ENCODE measurements at places on chromosomes 12 and 14.

- peak; percentile 15 for DNase-seq
Measured at GRCh38 chr12:60197589-60197988, 601.8 kb downstream of the SLC16A7 start.

DNA sequence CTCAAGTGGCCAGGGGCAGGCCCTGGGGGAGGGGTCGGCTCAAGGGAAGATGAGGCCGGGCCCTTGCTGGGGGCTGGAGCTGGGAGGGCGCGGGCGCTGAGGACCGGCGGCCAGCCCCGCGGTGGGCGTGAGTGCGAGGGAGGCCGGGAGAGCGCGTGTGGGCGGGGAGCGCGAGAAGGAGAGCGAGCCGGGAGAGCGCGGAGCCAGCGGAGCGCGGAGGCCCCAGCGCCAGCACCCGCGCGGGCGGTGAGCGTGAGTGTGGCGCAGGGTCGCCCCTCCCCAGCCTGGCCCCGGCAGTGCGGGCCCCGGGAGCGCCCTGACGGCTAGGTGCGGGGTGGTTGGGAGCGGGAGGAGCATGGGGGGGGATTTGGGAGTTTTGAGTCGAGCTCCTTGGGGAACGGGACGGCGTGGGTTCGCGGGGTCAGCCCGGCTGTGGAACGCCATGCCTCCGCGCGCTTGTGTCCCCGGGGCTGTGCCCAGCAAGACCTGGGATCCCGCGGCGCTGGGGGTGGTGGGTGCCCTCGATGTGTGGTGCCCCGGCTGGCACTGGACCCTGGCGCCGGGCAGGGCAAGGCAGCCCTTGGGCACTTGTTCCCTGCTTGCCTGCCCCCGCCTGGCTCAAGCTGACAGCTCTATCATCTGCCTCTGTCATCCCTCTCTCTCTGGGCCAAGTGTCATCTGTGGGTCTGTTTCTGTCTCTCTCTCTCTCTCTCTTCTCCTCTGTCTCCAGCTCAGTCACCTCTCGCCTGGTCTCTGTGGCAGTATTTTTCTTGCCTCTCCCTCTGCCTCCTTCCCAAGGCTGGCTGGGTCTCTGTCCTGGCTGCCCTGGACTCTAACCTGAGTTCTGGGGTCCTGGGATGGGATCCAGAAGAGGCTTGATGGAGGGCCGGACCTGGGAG lies at the start of gene LBHD2:
Gene LBHD2, plus strand, starts transcription at position 190 of the 899 bp plus-strand sequence. CDS start 1,803 bp downstream, outside the sequence.
- no peak for DNase-seq

- no peak for DNase-seq
Measured at GRCh38 chr12:32265951-32266350, 133.4 kb upstream of the FGD4 start.

- DNase-seq: no peak
Measured at GRCh38 chr12:84495711-84496110, 416.9 kb downstream of the SLC6A15 start.

GRCh38 chr12:123445388-123446332 lies 9.2 kb upstream of the RILPL2 start:
- peak; percentile 80 for DNase-seq

- no peak for DNase-seq
Measured at GRCh38 chr12:32727237-32727636, 28.5 kb downstream of the YARS2 start.

- peak; percentile 11 for DNase-seq
Measured at GRCh38 chr12:54759751-54760150, 94.6 kb upstream of the MUCL1 start.

DNA sequence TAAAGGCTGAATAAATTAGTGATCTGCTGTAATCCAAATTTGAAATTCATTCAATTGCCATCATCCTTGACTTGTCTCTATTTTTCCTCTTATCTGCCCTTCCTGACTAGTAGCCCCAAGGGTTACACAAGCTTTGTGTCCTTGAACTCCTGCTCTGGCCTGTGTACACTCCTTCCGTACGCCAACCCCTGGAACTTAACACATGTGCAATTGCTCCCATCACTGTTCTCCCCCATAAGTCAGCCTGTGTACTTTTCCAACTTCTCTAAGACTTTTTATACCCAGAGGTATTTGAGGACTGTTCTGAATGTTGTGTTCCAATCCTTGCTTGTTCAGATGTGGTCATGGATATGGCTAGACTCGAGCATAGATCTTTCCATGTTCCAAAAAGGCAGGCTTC lies 171.1 kb upstream of the G2E3 start:
- DNase-seq: no peak

GRCh38 chr12:99983456-99984258 lies 1.1 kb downstream of the ANKS1B start:
- DNase-seq: no peak

- DNase-seq: no peak
Measured at GRCh38 chr12:6115389-6115788, 9.1 kb downstream of the VWF start.

GRCh38 chr12:10169104-10169503 lies 2.8 kb downstream of the OLR1 start:
- DNase-seq: peak; percentile 29

GRCh38 chr14:64401949-64402348 lies 13.8 kb downstream of the MTHFD1 start:
- no peak for DNase-seq

DNA sequence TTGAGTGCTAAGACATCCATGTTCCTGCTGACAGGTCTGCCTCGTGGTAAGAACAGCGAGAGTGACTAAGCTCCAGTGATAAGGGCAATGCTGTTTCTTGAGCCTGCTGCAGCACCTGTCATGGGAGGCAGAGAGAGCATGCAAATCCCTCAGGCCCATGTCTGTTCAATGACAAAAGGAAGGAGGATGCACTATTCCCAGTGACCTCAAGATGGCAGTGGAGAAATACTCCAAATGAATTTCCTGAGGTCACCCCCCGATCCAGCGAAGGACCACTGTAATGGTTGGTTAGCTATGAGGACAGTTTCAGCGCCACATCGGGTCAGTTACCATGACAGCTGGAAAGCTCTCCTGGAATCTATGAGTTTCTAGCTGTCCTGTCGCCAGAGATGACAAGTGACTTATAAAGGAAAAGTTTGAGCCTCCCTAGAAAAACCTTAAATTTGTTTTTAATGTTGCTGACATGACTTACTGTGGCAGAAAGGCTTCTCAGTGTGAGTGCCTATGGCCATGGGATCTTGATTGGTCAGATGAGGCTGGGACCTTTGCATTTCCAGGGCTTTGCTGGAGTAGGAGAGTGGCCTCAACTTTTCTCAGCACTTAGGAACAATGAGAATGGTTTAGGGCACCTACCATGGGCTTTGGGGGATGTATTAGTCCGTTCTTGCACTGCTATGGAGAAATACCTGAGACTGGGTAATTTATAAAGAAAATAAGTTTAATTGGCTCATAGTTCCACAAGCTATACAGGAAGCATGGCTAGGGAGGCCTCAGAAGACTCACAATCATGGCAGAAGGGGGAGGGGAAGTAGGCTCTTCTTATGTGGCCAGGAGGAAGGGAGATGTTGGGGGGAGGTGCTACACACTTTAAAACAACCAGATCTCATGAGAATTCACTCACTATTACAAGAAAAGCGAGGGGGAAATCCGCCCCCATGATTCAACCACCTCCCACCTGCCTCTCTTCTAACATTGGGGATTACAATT lies 88.0 kb upstream of the TMEM260 start:
- DNase-seq: peak; percentile 54

- no peak for DNase-seq
Measured at GRCh38 chr14:97499790-97500481, 702.8 kb downstream of the VRK1 start.

- no peak for DNase-seq
Measured at GRCh38 chr14:105013150-105013785, 7.6 kb downstream of the CDCA4 start.

DNA sequence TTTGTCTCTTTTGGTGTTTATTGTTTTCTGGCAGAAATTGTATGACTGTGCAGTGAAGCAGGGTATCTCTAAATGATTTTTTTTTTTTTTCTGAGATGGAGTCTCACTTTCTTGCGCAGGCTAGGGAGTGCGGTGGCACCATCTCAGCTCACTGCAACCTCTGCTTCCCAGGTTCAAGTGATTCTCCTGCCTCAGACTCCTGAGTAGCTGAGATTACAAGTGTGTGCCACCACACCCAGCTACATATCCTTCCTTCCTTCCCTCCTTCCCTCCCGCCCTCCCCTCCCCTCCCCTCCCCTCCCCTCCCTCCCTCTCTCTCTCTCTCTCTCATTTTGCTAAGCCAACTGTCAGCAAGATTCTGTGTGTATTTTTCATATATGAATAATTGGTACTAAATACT lies 94.4 kb downstream of the PPHLN1 start:
- DNase-seq: no peak

DNA sequence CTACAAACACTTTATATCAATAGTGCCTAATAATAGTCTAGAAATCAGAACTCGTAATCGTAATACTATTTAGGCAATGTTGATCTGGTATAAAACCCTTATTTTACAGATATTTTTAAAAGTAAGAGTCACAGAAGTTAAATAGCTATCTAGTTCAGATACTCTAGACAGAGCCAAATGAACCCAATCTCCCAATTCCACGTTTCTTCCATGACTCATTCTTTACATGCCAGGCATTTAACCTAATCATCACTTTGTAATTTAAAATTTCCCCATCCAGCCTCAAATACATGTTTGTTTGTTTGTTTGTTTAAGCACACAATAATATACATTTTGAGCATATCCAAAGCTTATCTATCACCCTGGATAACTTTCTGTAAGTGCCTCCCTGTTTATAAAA lies 36.4 kb upstream of the GARIN6 start:
- DNase-seq: peak; percentile 5
